ENCODE measurements at places on chromosomes 4 and X. TPM values are rescaled to one million over a fixed set of nuclear protein-coding genes. Genes with fewer than 3 reads are reported as not detected.
A peak's percentile ranks its signal among the peaks of the same experiment; 100 is the strongest.

FAM9B gene
- not detected for total RNA-seq

DNA sequence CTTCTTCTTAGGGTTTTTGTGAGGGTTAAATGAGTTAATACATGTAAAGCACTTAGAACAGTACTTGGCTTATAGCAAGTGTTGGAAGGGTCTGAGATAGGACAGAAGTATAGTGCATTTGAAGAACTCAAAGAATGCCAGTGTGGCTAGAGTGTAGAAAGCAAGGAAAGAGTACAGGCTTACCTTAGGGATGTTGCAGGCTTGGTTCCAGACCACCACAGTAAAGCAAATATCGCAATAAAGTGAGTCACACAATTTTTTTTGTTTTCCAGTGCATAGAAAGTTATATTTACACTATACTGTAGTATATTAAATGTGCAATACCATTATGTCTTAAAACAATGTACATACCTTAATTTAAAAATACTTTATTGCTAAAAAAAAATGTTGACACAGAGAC lies 41.3 kb downstream of the KIF4A start:
- DNase-seq: no peak

GRCh38 chr4:182752158-182752910 lies 164.9 kb downstream of the DCTD start:
- no peak for DNase-seq

ITGB1BP2 gene
- 1.6 TPM for total RNA-seq

DNA sequence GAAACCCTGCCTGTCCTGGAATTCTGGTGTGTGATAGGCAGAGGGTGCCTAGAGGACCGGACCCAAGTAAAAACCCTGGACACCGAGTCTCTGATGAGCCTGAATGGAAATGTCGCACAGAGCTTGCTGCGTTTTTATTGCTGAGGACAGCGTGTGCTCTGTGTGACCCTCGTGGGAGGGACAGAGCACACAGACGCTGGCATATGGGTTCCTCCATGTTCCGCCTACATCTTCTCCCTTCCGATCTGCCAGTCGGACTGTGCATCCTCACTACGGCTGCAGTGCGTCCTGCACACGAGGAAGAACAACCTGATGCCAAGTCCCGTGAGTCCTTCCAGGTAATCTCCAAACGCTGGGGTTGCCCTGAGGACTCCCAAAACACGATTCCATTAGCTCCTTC lies 68.3 kb downstream of the AFAP1 start:
- DNase-seq: no peak

DNA sequence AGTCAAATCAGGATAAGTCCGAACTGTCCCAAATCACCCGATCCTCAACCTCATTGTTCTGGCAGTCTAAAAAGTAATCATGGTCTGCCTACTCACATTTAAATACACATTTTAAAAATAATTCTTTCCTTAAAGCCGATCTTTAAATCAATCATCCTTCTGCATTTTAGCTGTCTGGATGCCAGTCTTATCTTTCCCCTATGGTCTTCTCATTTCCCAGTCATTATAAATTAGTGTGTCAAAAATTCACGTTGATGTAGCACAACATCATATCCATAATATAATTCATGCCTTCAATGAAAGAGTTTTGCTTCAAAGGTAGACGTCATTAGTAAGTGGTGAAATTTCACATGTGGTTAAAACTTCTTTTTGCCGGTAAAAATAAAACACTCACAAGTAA lies 108.1 kb upstream of the FRG1 start:
- no peak for DNase-seq

TAF7L gene
- total RNA-seq: not detected

- no peak for DNase-seq
Observed at GRCh38 chr4:81622474-81623184, 150.9 kb upstream of the RASGEF1B start.

- peak; percentile 35 for DNase-seq
Observed at GRCh38 chr4:103754844-103755243, 35.1 kb upstream of the TACR3 start.

NPY1R gene
- not detected for total RNA-seq

DNA sequence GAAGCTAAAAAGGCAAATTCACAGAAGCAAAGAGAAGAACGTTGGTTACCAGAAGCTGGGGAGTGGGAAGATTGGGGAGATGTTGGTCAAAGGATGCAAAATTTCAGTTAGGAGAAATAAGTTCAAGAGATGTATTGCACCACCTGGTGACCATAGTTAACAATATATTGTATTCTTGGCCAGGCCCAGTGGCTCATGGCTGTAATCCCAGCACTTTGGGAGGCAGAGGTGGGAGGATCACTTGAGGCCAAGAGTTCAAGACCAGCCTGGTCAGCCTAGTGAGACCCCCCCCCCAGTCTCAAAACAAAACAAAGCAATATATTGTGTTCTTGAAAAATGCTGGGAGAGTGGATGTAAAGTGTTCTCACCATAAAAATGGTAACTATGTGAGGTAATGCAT lies 67.9 kb downstream of the TAB3 start:
- DNase-seq: peak; percentile 1

DNA sequence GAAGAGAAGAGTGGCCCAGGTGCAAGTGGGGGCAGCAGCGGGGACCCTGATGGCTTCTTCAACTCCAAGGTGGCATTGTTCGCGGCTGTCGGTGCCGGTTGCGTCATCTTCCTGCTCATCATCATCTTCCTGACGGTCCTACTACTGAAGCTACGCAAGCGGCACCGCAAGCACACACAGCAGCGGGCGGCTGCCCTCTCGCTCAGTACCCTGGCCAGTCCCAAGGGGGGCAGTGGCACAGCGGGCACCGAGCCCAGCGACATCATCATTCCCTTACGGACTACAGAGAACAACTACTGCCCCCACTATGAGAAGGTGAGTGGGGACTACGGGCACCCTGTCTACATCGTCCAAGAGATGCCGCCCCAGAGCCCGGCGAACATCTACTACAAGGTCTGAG lies 11.4 kb downstream of the EFNB1 start:
- DNase-seq: no peak

- no peak for DNase-seq
Observed at GRCh38 chr4:83876047-83876446, 340.1 kb downstream of the GPAT3 start.

- no peak for DNase-seq
Observed at GRCh38 chr4:1019320-1019719, 7.9 kb downstream of the FGFRL1 start.

HEPH gene
- not detected for total RNA-seq

GRCh38 chr4:152870606-152871005 lies 65.5 kb upstream of the FHDC1 start:
- DNase-seq: no peak

DNA sequence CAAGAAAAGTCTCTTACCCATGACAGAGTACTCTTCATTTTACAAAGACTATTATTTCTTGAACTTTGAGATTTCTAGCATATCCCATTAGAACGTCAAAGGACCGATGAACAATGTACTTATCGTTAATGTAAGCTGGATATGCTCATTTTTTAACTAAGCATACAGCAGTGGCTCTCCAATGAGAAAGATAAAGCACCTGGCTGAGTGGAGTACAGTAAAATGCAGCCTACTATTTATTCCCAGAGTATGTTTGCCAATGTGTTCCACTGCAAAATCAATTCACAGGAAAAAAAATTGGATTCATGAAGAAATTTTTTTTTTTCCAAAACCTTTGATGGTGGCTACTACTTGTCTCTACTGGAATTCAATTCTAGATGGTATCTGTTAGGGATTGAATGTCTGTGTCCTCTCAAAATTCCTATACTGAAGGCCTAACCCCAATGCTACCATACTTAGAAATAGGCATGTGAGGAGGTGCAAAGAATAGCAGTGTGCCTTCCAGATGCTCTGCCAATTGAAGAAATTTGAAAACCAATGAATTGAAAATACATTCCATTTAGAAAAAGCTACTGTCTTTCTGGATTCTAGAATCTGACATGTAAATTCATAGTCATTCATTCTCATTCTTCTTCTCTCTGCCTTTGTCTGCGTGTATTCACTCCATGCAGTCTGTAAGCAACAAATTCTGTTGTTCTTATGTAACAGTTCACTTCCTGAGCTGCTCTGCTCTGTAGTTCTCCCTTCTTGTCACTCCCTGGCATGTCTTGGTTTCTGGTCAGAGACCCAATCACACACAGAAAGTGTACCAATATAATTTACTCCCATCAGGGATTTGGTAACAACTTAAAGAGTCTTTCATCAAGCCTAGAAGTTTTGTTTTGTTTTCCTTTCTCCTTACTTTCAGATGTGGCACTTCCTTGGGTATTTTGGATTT lies 61.4 kb downstream of the PAPSS1 start:
- DNase-seq: no peak

IBSP gene
- total RNA-seq: not detected

ADH1B gene
- total RNA-seq: not detected

GRCh38 chr4:98586962-98587354 lies 71.5 kb downstream of the TSPAN5 start:
- no peak for DNase-seq

- DNase-seq: no peak
Observed at GRCh38 chr4:181845617-181846016, 397.6 kb upstream of the TENM3 start.

NLGN4X gene
- total RNA-seq: not detected

SERTM2 gene
- total RNA-seq: not detected

GRCh38 chrX:18353931-18354368 lies 538 bp downstream of the SCML2 start:
- no peak for DNase-seq

All from NCI-H460 (cell line).